ENCODE measurements at places on chromosomes 1 and 21.

DNA sequence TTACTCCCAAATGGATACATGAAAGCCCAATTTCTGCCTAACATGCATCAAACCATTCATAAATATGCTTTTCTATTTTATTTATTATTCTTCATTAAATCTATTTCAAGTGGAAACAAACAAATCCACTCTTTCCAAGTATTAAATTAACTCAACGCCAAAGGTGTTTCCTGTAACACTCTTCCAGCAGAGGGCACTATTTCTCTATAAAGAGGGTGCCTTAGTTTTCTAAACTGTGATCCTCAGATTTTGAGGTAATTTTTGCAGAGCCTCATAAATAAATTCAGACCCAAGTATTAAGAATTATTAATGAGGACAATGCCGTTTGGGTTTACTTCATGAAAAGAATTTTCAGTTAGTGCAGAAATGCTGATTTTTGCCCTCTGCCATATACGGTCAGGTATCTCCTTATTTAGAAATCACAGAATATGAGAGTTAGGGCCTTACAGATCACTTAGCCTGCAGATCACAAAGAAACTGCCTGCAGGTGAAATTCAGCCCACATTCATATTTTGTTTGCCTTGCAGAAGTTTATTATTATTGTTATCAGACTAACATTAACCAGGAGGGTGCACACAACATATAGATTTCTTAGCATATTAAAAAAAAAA is 40.1 kb upstream of the MYSM1 start:
- peak; percentile 40 for DNase-seq

DNA sequence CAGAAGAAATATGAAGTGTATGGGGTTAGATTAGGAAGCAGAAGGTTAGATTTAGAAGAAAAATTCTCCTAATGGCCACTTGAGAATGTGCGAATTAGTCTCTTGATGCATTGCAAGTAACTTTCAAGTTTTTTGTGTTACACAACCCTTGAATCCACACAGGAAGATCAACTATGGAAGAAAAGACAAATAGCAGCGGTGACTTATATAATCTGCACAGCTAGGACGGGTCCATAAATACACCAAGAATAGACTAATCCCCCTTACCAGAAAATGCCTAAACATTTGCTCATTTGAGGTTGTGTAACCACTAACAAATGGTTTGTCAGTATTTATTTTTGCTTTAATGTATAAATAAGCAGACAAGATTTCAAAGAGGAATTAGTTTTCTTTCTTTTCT is 182.6 kb downstream of the TGFB2 start:
- DNase-seq = no peak

GRCh38 chr1:109640285-109640865 is 15.5 kb upstream of the GSTM4 start:
- no peak for DNase-seq

- peak; percentile 65 for DNase-seq
Measured at GRCh38 chr1:1291023-1291528, 10.8 kb downstream of the SCNN1D start.

GRCh38 chr1:57848406-57848805 is 424.5 kb upstream of the DAB1 start:
- DNase-seq = no peak

DNA sequence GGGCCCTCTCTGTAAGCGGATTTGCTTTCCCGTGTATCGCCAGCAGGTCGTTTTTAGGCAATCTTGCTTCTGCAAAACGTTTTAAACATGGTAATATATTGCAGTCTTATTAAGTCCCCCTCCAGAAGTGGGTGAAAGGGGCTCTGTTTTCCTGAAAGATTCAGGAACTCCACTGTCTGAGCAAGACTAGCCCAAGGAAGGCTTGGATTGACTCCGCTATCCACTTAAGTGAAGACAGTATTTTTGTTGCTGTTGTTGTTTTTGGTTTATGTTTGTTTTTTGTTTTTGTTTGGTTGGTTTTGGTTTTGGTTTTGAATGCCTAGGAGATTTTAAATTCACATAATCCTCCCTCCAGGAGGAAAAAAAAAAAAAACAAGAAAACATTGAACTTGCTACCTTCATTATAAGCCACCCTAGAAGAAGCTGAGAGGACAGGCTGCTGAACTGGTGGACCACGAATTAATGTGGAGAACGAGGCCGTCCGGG is 29.1 kb upstream of the NFIA start:
- no peak for DNase-seq
